ENCODE measurements at places on chromosomes 1 and 21.

- DNase-seq = no peak
Observed at GRCh38 chr1:81760477-81761097, 40.1 kb upstream of the ADGRL2 start.

GRCh38 chr1:42993502-42994136, 35.0 kb upstream of the SLC2A1 start:
- DNase-seq = no peak

DNA sequence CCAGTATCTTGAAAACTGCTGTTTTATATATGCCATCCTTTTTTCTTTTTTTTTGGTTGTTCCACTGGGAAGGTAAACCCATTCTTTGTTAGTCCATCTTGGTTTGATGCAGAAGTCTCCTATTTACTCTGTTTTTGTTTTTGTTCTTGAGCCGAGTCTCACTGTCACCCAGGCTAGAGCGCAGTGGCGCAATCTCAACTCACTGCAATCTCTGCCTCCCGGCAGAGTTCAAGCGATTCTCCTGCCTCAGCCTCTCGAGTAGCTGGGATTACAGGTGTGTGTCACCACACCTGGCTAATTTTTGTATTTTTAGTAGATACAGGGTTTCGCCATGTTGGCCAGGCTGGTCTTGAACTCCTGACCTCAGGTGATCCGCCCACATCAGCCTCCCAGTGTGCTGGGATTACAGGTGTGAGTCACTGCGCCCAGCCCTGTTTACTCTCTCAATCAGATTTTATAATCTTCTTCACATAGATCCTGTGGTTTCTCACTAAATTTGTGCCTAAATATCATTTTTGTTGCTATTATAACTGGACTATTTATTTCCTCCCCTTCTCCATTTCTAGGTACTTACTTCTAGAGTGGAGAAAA, 12.5 kb downstream of the SYF2 start:
- DNase-seq = no peak

DNA sequence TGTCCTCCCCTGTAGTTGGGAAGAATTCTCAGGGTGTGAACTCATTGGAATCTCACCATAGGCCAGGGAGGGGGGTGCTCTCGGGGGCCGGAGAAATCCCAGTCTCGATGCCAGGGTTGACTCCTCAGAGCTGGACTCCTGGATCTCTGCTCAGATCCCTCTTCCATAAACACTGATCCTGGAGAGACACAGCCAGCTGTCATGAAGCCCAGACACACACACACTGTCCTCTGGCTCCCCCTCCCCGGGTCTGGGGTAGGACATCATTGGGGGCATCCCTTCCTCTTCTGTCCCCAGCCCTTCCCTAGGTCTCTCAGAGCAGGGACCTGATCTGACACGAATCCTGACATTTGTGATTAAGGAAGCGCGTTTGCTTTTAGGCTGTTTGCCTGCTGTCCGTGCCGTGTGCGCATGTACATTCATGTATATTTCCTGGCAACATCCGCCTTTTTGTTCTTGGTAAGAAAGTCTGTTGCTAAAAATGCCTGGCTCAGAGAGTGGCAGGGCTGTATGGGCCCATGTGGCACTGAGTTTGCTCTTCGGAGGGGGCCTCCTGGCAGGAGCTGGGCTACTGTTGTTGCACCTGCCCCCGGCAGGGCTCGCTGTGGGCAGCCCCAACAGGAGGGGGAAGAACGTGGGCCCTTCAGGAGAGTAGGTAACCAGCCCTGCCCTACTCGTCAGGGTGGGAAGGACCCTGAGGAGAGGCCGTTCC, 45.4 kb upstream of the SELENON start:
- DNase-seq = no peak

DNA sequence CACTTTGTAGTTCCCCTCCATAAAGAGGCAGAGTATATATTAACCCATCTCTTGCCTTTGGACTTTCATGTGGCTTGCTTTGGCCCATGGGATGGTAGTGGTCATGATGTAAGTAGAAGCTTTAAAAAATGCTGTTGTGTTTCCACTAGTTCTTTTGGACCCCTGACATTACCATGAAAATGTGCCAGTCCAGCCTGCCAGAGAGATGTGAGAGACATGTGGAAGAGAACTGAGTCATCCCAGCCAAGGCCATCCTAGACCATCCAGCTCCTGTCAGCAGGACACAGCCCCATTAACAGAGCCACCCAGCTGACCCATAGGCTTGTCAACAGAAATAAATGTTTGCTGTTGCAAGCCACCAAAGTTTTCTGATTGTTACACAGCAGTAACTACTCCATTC, 3.9 kb upstream of the CD101 start:
- DNase-seq = no peak

DNA sequence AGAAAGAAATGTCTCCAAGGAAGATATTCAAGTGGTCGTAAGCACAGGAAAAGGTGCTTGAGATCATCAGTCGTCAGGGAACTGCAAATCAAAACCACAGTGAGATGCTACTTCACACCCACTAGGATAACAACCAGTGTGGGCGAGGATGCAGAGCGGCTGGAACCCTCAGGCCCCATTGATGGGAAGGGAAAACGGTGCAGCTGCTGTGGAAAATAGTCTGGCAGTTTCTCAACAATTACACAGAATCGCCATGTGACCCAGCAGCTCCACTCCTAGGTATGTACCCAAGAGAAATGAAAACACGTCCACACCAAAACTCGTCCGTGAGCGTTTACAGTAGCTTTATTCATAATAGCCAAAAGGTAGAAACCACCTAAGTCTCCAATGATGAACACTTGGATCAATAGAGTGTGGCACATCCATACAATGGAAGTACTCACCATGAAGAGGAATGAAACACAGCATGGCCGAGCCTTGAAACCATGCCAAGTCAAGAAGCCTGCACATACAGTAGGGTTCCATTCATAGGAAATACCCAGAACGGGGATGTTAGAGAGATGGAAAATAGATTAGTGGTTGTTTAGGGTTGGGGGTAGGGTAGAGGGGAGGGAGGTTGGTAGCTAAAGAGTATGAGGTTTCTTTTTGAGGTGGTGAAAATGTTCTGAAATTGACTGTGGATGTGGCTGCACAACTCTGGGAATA, 6.1 kb downstream of the DFFB start:
- no peak for DNase-seq

DNA sequence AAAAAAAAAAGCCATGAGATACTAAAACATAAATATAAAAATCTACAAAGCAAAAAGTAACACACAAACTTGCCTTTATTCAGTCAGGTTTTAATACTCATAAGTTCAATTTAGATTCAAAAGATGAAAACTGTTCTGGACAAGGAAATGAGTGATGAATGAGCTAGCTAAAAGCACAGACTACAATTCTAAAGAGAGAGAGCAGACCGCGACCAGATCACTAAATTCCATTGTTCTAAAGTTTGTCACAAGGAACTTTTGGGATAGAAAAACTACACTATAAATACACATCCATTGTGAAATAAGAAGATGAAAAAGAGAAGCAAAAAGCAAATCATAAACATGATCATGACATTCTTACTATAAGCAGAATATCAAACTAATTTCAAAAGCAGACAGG, 1.7 kb downstream of the ODF2L start:
- no peak for DNase-seq

- DNase-seq = no peak
Observed at GRCh38 chr21:39430016-39430415, 15.6 kb downstream of the LCA5L start.
